Islet precursor cell (in vitro differentiated cells): ENCODE measurements at places on chromosomes 3 and 15.

- no peak for DNase-seq
These were observed 15.0 kb downstream of the SPSB4 start for GRCh38 chr3:141065841-141066805.

DNA sequence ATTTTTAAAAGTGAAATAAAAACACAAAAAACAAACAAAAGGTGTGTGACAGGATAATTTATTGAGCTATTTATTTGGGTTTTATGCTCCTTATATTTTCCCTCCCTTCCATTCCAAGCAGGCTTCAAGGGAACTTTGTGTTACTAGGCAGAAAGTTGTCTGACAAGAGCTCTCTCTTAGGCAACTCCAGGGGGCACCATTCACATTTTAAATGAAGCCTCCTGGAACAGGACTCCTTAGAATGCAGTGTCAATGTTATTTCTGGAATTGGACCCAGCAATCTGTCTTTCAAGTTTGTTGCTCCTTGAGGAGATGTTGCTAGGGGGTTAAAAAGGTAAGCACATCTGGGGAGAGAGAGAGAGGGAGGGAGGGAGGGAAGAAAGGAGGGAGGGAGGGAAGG lies 5.4 kb upstream of the RFX7 start:
- DNase-seq = no peak

DNA sequence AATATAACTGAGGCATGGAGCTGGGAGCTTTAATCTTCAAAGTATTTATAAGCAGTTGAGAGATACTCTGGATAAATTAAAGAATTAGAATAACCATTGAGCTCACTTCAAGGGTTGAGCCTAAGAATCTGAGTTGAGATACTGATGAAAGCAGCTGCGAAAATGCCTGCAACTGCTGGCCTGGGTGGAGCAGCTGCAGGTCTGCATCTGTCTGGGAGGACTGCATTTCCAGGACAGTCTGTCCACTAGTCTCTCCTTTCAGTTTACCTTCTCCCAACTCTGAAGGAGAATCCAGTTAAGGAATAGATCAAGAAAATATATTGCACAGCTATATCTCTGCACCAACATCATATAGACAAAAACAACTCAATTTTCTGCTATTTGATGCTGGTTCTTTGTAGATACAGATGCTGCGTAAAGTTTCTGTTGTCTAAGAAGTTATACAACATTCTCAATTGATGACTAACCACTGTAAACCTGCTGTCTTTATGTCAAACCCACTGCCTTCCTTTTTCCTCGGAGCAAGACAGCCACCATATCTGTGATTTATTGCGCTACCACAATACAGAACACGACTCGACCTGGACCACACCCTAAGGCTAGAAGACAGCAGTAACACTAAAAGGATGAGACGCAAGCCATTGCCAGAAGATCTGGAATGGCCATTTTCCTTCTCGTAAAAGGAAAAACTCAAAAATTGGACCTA lies 245.1 kb downstream of the MAGI1 start:
- DNase-seq = peak; percentile 90

DNA sequence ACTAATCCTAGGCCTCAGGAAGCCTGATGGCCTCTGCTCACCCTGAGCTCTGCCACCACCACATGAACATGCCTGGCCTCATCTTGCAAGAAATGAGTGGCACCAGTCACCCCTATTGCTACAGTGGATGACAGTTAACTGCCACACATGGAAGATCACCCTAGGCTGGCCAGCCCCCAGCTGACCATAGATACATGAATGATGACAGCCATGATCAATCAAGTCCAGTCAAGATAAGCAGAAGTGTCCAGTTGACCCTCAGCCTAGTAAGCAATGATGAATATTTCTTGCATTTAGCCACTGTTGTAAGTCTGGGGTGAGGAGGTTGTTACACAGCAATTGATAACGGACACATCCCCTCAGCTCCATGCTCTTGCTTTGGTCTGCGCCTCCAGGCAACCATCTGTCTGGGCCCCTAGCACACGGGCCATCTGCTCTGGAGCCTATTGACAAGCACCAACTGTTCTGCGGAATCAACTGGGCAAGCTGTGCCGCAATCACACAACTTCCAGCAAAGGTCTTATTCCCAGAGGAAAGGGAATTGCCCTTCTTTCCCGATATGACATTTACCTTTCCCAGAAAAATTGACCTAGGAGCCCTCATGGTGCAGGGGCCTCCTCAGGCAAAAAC lies 2.2 kb upstream of the LYZL4 start:
- DNase-seq = no peak

DNA sequence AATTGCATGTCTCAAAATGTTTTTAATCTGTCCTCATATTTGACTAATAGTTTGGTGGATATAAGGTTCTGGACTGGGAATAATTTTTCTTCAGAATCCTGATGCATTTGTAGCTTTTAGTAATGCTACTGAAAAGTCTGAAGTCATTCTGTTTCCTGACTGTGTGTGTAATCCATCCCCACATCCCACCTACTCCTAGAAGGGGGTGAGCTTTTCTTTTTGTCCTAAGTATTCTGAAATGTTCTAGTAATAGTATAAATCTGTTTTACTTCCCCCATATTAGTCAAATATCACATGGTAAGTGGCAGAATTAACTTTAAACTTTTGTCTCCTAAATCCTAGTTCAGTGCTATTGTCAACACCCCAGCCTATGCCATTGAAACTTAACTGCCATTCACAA lies 162.8 kb downstream of the GREM1 start:
- DNase-seq = no peak

DNA sequence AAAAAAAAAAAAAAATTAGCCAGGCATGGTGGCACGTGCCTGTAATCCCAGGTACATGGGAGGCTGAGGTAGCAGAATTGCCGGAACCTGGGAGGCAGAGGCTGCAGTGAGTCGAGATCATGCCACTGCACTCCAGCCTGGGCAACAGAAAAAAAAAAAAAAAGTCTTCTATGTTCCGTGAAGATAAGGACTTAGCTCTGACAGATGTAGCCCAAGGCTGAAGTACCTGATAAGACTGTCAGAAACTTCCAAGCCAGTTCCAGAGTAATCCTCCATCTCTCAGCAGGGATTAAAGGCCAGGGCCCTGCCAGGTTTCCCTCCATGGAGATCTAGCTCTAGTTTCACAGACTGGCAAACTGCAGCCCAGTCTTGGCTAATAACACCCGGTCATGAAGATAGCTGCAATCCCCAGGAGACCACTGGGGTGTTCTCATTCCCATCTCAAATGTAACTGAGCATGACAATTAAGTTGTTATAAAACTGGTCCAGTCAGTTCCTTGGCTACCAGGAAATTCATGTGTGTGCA lies 8.5 kb downstream of the CDCP1 start:
- no peak for DNase-seq

DNA sequence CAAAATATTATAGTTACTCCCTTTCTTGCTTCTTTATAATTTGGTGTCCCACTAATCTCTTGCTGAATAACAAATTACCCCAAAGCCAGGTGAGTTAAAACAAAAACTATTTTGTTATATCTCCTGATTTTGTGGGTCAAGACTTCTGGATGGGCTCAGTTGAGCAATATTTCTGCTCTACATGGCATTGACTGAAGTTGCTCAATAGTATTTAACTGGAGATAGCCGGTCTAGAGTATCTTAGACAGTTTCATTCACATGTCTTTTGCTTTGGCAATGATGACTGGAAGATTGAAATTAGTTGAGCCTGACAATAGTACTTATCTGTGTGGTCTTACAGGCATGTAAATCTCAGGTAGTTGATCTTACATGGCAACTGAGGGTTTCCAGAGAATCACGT lies 51.0 kb upstream of the TP63 start:
- no peak for DNase-seq

GRCh38 chr15:39587731-39588530 lies 7.1 kb downstream of the THBS1 start:
- no peak for DNase-seq

- peak; percentile 70 for DNase-seq
These were observed 18.0 kb upstream of the FSTL1 start for GRCh38 chr3:120468635-120469295.

- no peak for DNase-seq
These were observed 54.1 kb downstream of the GUCA1C start for GRCh38 chr3:108899530-108899929.

DNA sequence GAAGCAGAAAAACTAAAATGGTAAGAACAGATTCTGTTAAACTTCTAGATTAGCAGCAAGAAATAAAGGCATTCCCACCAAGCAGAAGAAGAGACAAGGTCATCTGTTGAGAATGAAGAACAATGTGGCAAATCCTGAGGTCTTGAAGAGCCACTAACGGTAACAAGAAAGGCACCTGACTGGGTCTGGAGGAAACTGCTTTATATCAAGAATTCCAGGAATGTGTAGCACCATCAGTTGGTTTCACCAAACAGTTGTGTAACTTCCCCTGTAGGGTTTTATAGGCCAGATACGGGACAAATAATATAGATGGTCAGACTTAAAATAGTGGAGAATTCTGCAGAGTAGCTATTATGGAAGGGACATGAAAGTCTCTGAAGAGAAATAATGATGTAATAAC lies 57.3 kb downstream of the ACAP2 start:
- DNase-seq = no peak

DNA sequence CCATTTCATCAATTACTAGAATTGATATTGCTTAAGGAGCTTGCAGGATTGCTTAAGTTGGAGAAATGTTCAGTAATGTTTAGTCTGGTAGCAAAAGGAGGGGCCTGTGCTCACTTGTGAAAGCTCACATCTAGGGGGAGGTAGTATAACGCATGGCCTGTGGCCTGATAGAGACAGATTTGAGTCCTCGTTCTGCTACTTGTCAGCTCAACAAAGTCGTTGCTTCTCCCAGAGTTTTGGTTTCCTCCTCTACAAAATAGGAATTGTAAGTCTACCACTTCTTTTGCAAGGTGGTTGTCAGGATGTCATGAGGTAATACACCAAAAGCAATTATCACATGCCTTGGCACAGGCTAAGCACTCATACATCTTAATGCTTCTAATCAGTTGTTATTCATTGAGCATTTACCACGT lies 1.3 kb downstream of the ST3GAL6 start:
- no peak for DNase-seq

DNA sequence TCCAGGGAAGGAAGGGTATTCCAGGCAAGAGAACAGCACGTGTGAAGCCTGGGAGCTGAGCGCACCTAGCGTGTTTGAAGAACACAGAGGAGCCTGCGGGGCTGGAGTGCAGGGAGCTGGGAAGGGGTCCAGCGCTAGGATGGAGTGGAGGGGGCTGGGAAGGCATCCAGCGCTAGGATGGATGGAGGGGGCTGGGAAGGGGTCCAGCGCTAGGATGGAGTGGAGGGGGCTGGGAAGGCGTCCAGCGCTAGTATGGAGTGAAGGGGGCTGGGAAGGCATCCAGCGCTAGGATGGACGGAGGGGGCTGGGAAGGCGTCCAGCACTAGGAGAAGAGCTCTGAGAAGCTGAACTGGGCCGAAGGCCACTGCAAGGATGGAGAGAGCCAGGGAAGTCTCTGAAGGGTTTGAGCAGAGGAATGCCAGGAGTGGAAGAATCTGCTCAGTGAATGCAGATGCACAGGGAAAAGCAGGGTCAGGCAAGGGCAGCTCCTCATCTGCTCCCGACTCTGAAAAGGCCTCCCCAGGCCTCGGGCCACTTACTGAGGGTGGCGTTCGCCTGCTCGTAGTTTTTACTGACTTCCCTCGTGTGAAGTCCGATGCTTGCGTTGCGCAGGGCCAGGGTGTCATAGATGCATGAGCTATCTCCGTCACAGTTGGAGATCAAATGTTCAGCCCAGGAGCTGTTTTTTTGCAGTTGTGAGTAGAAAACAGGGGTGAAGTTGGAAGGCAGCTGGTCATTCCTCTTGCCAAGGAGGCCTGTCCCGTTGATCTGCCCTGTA lies 39.8 kb downstream of the MUC20 start:
- DNase-seq = no peak

DNA sequence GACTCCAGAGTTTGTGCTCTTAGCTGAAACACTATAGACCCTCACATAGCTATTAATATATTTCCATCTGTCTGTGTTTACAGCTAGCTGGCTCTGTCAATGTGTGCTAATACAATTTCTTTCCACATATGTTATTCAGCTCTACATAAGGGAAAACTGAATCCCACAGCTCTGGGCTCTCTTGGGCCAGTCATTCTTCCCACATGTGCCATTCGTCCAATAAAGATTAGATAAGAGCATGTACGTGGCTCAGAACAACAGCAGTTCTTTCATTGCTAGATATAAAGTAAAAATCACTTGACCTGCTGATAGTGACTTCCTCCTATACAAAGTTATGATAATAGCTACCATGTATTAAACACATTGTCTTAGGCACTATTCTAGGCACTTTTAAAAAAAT lies 2.8 kb upstream of the ILDR1 start:
- DNase-seq = no peak

GRCh38 chr3:49681543-49681942 lies 7.4 kb downstream of the APEH start:
- DNase-seq = no peak

GRCh38 chr3:171815973-171816595 lies 5.8 kb upstream of the PLD1 start:
- no peak for DNase-seq

DNA sequence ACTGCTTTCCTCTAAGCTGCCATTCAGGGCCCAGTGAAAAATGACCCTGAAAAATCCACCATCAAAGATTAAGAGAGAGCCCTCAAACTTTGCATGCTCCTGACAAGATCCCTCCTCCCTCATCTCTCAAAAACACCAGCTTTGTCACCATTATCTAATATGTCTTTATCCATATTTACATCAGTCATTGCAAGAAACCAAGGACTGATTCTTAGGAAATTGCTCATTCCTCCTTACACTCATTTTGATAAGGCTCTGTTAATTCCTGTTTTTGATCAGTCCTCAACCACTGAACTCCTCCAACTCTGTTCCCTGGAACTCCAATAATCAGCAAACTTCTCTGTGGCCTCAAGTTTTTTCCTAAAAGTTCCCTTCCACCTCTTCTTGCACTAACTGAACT lies 51.8 kb downstream of the CD200 start:
- DNase-seq = no peak

GRCh38 chr3:103195216-103195615 lies 760.4 kb downstream of the ZPLD1 start:
- no peak for DNase-seq

- DNase-seq = no peak
These were observed 20.6 kb downstream of the MTMR14 start for GRCh38 chr3:9669720-9670432.

DNA sequence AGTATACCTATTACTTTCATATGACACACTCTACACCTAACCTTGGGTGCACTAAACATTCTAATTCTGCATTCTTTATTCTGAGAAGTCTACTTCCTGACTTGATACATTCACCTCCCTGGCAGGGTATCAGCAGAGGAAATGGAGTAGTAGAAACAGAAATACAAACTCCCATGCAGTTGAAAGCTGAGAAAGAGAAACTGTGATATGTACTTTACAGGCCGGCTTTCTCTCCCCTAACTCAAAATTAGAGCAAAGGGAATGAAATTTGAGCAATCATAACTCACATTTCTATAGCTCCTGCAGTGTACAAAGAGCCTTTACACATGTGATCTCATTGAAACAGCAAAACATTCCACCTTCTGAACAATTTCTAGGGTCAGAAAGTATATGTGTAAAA lies 135.5 kb upstream of the COL8A1 start:
- DNase-seq = no peak

GRCh38 chr15:27182561-27183110 lies 211.7 kb downstream of the GABRG3 start:
- DNase-seq = no peak
